Dorsolateral prefrontal cortex (tissue), 122 donors: ENCODE measurements at places on chromosomes 11 and 22.

- peak; percentile 33 for DNase-seq
Measured at GRCh38 chr11:47946682-47947559, 33.4 kb upstream of the PTPRJ start.

DNA sequence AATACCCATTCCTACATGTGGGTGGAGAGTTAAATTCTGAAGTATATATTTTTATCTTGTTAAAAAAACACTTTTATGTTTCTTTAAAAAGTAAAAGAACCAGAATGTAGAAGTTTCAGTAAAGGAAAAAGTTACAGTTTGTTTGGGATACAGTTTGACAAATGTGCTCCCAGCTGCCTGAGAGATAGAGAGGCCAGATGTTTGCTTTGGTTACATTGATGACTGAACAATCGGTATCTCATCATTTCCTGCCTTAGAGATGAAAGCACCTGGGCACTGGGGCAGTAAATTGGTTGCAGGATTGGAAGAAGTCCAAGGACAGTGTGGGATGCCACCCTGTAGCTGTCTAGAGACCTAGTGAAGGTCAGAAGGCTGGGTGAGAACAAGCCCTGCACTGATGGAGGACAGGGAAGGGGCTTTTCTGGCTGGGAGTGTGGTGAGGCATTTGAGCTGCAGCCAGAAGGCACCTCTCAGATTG is 16.6 kb downstream of the MED15 start:
- DNase-seq: no peak

DNA sequence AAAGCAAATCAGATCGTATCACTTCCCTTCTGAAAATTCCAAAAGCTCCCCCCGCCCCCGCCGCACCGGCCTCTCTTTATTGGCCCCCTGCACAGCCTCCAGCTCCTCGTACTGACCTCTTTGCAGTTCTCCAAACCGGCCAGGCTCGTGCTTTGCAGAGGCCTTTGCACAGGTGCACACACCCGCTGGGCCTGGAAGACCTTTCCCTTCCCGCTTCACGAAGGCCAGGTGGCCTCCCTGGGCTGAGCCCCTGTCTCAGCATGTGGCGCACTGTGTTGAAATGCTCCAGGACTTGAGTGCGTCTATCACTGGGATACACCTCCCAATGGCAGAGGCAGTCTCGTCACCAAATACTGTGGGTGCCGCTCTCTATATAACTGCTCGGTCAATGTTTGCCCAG is 13.2 kb upstream of the ADA2 start:
- peak; percentile 62 for DNase-seq

GRCh38 chr11:103433386-103434072 is 324.3 kb downstream of the DYNC2H1 start:
- no peak for DNase-seq

DNA sequence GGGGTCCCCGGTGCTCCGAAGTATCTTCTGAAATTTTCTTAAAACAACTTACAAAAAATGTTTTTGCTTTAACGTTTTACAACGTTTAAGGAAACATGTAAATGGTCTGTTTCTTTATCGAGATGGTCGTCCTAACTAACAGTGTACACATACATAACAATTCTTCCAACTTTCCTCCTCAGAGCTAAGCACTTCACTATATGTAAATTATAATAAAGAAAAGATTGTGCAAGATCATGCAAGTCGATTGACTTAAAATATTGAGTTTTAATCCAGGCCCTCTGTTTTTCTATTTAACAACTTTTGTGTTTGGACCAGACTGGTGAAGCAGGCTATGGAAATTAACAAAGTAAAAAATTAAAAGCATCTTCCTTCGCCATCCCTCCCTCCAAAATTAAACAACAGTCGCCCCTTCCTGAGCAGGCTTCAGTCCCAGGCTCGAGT is 4.9 kb downstream of the ALX4 start:
- no peak for DNase-seq

DNA sequence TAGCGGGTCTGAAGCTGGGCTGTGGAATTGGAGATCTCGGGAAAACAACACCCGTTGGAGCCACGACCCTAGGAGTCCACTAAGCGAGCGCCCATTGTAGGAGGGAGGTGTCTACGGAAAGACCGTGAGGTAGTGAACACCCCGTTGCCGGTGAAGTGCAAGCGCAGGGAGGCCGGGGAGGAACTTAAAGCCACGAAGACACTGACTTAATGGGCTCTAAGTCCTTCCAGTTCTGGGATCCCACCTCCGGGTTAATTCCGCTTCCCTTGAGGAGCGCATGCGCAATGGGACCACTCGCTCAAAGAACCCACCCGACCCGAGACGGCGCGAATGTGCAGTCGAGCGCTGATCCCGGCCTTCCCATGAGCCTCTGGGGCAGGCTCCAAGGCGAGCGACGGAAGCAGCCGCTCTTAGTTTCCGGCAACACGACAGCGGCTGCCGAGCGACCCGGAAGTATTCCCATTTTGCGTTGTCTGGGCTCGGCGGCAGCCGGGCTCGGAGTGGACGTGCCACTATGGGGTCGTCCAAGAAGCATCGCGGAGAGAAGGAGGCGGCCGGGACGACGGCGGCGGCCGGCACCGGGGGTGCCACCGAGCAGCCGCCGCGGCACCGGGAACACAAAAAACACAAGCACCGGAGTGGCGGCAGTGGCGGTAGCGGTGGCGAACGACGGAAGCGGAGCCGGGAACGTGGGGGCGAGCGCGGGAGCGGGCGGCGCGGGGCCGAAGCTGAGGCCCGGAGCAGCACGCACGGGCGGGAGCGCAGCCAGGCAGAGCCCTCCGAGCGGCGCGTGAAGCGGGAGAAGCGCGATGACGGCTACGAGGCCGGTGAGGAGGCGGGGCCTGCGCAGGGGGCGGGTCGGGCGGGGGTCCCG is at the start of gene SART1:
SART1 (plus strand) TSS at position 468 of the 874 bp plus-strand sequence; CDS start at position 515, 47 bp downstream.
- peak; percentile 97 for DNase-seq

GRCh38 chr11:67584881-67585873 is 1.6 kb downstream of the GSTP1 start:
- no peak for DNase-seq

- peak; percentile 57 for DNase-seq
Measured at GRCh38 chr11:60785806-60786361, 751 bp downstream of the MS4A10 start.

DNA sequence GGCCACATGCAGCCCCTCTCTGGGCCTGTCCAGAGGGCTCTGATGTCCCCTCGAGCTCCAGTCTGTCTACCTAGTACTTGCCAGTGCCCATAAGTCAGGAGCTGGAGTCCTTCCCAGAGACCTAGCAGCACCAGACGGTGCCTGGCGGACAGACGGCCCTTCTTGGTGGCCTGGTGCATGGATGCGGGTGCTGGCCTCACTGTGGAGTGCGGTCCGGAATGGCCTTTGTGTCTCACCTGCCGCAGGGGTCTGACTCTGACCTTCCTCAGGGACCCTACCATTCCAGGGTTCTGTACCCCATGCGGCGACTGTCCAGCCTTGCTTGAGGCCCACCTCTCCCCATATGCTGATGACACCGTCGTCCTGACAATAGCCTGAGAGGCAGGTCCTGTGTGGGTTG is 29.4 kb upstream of the SMIM38 start:
- DNase-seq: peak; percentile 7

GRCh38 chr22:30955153-30955552 is 13.4 kb downstream of the MORC2 start:
- DNase-seq: no peak

- DNase-seq: no peak
Measured at GRCh38 chr22:29117799-29118477, 45.1 kb downstream of the KREMEN1 start.

DNA sequence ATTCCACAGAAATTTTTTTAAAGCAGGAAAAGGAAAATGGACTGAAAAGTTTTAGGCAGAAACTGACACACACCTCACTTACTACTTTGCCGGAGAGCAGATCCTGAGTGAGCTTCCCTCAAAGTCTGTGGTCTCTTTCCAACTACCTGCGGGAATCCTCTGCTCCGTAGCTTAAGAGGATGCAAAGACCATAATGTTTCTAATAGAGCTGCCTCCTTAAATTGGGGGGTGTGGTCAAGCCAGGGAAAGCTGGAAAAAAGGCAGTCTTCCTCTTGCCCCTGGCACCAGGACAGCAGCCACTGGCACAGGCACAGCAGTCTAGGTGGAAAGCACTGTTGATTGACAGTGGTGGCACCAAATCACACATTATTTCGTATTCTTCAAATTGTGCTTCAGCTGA is at the start of gene ETS1:
ETS1 (minus strand) TSS at position 144 of the 400 bp plus-strand sequence. CDS start 14,428 bp downstream, outside the sequence.
- DNase-seq: no peak
